ENCODE measurements at places on chromosomes 1 and 21.

GRCh38 chr1:197149340-197149739, 2.9 kb upstream of the ASPM start:
- no peak for DNase-seq

GRCh38 chr21:39632796-39633442, 20.2 kb downstream of the B3GALT5 start:
- no peak for DNase-seq

DNA sequence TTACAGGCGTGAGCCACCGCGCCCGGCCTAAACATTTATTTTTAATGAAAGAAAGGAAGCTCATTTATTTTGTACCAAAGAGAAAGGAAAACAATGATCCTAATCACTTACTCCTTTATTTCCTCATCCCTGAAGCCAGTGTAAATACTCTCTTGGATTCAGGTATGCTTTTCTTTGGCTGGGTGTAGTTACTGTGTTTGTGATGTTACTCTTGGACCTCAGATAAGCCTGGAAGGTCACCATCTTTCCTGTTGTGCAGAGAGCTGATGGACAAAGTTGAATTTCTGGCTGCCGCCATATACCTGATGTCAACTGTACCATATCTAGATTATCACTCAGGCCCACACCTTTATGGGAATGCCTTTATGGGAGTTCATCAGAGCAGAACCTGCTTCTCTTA, 35.4 kb upstream of the FOXE3 start:
- no peak for DNase-seq

DNA sequence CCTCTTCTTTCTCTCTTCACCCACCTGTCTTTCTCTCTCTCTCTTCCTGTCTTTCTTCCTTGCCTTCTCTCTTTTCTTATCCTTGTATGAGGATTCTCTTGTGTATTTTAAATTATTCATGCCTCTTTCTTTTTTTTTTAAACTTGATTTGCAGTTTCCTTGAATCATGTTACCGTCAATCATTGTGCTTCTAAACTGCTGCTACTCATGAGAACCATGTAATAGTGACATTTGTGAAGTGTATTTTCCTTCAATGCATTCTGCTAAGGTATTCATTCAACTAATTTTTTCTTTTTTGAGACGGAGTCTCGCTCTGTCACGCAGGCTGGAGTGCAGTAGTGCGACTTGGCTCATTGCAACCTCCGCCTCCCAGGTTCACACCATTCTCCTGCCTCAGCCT, 539.1 kb upstream of the BRINP3 start:
- DNase-seq, result no peak

GRCh38 chr1:154697710-154698109, 89.7 kb upstream of the ADAR start:
- no peak for DNase-seq

DNA sequence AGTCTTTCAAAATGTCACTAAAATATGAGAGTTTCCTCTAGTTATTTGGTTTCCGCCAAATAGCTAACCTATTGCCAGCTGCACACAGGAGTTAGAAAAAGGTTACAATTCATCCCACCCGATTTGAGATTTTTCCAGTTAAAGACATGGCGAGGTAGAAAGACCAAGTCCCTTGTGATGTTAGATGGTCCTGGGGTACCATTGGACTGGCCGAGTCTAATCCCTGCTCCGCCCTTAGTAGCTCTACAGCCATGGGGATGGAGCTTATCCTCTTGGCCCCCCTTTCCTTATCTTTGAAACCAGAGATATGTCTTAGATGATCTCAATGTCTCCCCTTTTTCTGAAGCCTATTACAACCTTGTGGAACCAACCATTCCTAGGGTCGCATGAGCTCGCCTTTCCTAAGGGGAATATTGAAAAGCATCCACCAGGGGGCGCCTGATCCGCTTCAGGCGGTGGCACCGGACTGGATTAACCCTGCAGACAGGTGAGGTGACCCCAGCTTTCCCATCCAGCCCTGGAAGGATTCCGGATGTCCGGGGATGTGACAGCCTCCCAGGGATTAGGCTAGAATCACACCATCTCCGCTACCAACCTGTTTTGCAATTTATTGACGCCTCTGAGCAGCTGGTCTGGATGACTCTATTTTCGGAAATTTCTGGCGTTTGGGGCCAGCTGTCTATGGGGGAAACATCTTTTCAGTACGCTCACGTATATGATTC, 68.3 kb upstream of the SIM2 start:
- no peak for DNase-seq

DNA sequence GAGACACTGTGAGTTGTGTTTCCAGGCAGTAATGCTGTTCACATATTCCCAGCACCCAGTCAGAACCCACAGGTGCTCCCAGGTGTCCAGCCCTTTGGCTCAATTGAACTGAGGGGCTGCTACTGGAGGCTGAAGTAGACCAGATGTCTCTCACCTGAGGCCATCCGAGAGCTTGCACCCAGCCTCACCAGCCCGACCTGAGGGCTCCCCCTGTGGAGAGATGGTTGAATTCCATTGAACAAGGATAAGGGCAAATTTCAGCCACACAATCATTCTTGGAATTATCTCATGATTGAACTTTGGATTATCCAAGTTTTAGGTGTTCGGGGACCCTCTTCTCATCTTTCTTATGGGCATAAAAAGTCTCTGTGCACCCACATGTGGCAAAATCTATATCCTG, 52.1 kb downstream of the OBSCN start:
- no peak for DNase-seq

- DNase-seq, result no peak
These were observed 782 bp downstream of the PCAT6 start for GRCh38 chr1:202811296-202812175.

DNA sequence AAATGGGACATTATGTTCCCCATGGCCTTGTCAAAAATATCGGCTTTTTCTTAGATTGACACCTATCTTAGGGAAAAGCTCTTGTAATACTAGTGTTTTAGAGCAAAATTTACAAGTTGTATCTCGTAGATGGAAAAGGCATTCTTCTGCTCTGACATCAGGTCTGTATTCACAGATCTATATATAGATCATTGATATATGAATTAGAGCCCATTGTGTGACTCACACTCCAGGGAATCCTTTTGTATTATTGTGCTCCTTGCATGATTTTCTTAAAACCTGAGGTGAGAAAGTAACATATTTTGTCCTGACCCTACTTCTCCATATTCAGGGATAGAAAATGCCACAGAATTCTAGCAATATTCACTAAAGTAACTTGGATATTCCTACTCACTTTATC, 1160.8 kb upstream of the B3GALT2 start:
- no peak for DNase-seq

DNA sequence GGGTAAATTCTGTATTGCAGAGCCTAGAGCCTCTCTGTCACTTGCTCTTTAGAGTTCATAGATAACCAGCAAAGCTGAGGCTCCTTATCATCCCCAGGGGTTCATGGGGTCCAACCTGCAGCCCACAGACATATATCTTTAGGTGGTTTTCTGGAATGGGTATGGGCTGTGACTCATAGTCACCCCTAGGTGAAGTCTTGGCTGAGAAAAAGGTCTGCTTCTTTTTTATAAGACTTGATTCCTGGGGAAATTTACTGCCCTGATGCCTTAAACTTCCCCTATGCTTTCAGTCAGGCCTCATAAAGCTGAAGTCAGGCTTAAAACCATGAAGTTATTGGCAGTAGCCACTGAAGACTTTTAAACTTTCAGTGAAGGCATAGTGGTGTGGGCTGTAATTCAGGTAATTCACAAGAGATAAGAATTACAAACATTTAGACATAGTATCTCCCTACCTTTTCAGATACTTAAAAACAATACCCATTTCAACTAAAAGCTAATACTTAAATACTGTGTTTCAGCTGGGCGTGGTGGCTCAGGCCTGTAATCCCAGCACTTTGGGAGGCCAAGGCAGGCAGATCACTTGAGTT, 46.8 kb downstream of the MACO1 start:
- DNase-seq, result no peak

DNA sequence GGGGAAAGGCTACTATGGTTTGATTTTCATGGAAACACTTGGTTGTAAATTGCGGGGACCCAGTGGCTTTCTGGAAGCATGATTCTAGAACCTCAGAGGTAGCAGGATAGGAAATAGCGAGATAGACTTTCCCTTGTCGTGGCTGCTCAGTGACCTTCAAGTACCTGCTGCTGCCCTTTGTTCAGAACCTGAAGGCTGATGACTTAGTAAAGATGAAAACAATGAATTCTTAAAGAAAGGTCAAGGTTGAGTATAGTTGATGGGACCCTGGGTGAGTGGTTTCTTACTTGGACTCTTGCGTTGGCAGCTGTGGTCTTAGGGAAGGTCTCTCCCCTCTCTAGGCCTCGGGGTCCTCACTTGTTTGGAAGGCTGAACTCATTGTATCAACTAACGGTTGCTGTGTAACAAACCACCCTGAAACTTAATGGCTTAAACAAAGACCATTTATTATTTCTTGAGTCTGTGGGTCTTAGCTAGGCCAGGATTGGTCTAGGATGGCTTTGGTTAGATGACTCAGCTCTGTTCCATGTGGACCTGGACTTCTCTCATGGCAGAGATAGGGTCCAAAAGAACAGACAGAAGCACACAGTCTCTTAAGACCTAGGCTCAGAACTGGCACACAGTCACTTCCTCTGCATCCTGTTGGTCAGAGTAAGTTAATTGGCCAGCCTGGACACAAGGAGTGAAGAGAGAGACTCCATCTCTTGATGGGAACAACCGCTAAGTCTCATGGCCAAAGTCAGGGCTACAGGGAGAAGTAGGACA, 89.2 kb upstream of the SELENON start:
- DNase-seq, result no peak

All from tibial artery (tissue), 4 donors.